ENCODE measurements at places on chromosomes 6 and 20.

- DNase-seq: no peak
These were observed 5.5 kb downstream of the TGM2 start for GRCh38 chr20:38159566-38159956.

GRCh38 chr6:14880677-14881076, 365.2 kb upstream of the JARID2 start:
- no peak for DNase-seq

DNA sequence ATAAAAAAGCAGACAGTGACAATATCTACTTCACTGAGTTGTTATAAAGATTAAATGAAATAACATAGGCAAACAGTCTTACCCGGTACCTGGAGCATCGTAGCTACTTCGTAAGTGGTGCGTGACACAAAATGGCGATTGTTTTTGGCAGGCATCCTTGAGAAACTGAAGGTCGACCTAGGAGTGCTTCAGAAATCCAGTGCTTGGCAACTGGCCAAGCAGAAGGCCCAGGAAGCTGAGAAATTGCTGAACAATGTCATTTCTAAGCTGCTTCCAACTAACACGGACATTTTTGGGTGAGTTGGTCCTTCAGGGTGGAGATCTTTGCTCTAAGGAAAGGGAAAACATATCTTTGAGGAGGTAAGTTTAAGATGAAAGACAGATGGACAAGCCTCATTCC, 4.8 kb downstream of the BPIFA2 start:
- no peak for DNase-seq

- DNase-seq: no peak
These were observed 61.1 kb upstream of the GLP1R start for GRCh38 chr6:38987503-38987902.

DNA sequence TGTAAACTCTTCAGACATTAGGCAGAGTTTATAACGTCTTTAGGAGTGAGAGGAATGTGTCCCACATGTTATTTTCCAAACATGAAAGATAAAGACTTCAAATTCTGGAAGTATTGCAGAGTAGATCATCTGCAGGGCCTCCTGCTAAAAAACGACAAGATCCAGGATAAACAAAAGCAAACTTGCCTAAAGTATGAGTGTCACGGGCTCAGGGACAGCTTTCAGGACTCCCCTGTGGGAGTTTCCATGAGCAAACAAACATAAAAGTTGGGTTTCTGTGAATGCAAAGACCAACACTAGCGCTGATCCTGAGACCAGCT, 76.9 kb downstream of the TXNDC5 start:
- DNase-seq: no peak

- DNase-seq: no peak
These were observed 87.6 kb downstream of the SMOC2 start for GRCh38 chr6:168528474-168529095.

GRCh38 chr6:144378437-144378836, 93.3 kb downstream of the UTRN start:
- DNase-seq: no peak

DNA sequence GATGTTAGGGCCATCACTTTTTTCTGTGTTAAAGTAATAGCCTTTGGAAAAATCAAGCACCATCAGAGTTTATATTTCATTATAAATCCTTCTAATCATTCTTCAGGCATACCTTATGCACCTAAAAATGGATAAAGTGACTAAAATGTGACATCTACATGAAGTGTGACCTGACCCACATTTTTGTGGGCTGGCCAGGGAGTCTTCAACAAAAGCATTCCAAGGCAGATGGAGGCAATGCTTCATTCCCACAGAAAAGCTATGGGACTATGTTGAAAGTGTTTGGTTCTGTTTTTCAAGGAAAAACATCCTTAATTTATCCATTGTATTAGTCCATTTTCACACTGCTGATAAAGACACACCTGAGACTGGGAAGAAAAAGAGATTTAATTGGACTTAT, 58.8 kb upstream of the LTV1 start:
- no peak for DNase-seq

DNA sequence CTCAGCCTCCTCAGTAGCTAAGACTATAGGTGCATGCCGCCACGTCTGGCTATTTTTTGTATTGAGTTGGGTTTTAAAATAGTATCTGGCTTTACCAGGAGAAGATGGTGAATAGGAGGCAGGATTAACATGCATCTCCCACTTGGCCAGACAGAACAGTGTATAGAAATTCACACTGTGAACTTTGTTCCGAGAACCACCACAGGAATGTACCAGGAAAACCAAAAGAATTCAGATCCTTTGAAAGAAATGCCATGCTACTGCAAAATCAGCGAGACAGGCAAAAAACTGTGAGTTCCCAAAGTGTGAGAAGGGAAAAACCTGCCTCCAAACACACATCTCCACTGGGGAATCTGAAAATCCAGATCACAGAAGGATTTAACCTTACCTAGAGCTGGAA, 327.6 kb downstream of the NKAIN2 start:
- no peak for DNase-seq

DNA sequence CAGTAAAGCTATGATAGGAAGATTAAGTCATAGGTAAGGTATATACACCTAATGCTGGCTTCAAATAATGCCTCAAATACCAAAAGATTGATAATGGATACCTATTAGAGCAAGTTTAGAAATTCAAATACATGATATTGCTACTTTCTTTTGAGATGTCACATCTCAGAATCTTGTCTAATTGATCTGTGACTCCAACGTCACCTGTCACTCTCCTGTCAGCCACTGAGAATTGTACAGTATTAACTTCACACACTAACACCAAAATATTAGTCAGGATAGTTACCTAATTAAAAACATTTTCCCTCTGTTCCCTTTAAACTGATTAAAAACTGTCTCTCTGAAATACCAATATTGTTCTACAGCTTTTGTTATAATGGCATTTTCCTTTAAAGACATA, 575.5 kb upstream of the ID4 start:
- no peak for DNase-seq

DNA sequence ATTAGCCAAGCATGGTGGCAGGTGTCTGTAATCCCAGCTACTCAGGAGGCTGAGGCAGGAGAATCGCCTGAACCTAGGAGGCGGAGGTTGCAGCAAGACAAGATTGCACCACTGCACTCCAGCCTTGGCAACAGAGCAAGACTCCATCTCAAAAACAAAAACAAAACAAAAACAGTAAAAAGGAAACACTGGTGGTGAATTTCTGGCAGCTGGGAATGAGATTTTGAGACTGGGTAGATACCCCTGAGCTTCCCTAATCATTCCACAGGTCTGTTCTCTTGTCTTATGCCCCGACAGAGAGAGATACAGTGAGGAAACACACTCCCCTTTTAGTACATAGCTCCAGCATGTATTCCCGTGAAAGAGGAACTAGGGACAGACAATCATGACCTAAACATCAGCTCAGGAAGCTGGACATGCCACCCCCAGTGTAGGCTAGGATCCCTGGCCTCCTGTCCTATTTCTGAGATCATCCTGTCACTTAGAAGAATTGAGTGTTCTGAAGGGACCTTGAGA, 9.6 kb downstream of the MAN1A1 start:
- DNase-seq: no peak

DNA sequence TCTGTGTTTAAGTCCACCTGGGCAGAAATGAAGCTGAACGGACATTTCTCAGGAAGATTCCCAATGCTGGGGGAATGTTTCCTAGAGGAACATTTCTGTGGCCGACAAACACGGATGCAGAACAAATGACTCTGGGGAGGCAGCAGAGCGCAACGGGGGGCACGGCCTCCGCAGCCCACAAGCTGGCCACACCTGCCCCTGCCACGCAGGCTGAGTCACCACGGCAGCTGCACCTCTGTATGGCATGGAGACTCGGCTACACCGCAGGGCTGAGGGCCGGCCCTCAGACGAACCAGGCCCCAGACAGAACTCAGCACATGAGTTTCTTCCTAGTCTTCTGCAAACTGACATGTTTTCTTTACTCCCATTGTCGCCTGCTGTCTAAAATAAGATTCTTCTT, 10.0 kb upstream of the PRR18 start:
- DNase-seq: no peak

- no peak for DNase-seq
These were observed 143.4 kb downstream of the ADGRB3 start for GRCh38 chr6:68778356-68779020.

DNA sequence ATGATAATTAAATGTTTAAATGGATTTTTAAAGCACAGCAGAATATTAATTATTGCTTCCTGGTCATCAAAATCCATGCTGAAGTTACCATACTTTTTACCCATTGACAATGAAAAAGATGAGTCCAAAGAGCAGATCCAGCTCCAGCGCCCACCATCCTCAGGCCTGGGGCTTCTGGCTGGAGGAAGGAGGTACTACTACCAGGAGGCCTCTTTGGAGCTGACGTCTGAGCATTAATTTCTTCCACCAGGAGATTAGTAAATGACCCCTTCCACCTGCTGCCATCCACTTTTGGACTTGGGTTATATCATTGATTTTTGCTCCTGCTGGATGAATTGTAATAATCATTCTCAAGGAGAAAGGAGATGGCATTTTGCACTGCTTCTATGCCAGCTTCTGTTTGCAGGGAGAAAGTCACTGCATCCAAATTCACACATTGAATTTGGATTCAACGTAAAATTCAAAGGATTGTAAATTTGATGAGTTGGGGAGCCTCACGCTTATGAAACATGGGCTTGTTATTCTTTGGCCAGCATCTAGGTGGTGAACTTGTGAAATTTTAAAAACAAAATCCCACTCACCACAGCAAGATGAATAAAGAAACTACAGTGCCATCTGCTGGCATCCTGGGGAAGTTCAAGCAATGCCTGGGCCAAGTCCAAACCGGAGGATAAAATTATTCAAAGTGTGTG, 121.8 kb downstream of the SASH1 start:
- DNase-seq: peak; percentile 69

DNA sequence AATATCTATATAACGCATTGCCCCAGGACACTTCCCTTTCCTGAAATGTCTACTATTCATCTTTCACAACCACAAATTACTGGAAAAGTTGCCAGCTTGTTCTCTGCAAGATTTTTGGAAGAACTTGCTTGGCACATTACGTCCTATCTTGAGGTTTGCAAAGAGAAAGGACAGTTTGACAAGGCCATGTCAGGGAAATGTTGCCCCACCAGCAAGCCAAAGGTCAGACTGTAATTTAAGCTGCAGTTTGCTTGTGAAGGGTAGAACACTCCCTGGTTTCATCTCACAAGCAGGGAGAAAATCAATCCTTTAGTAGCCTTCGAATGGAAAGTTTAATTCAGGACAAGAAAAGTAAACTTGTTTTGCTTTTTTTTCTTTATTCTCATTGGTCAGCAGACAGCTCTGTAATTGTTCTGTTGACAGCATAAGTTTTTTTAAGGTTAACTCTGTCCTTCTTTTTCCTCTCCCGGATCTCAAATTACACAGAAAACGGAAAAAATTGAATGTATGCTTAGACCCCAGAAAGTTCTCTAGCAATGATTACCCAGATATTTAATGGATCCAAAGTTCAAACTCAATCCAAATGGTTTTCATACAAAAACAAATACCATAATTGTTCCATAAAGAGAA, 541.8 kb upstream of the NRSN1 start:
- DNase-seq: no peak
